ENCODE measurements at places on chromosomes 12 and 14.
A peak's percentile ranks its signal among the peaks of the same experiment; 100 is the strongest.

DNA sequence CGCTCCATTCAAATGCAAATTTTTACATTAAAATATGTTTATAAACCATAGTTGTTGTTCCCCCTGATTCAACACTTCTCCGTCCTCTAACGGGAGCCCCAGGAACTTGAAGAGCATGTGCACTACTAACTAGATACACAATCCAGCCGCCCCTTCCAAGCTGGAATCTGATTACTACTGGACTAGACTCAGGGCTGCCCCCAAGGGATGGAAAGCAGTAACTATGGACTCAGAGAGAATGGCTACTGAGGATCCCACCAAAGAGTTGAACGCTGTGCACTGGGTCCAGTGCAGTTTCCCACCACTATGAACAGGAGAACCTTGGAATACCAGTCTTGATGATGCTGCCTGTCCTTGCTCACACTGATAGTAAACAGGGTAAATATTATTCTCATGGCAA is 48.6 kb upstream of the PCNX1 start:
- no peak for DNase-seq

DNA sequence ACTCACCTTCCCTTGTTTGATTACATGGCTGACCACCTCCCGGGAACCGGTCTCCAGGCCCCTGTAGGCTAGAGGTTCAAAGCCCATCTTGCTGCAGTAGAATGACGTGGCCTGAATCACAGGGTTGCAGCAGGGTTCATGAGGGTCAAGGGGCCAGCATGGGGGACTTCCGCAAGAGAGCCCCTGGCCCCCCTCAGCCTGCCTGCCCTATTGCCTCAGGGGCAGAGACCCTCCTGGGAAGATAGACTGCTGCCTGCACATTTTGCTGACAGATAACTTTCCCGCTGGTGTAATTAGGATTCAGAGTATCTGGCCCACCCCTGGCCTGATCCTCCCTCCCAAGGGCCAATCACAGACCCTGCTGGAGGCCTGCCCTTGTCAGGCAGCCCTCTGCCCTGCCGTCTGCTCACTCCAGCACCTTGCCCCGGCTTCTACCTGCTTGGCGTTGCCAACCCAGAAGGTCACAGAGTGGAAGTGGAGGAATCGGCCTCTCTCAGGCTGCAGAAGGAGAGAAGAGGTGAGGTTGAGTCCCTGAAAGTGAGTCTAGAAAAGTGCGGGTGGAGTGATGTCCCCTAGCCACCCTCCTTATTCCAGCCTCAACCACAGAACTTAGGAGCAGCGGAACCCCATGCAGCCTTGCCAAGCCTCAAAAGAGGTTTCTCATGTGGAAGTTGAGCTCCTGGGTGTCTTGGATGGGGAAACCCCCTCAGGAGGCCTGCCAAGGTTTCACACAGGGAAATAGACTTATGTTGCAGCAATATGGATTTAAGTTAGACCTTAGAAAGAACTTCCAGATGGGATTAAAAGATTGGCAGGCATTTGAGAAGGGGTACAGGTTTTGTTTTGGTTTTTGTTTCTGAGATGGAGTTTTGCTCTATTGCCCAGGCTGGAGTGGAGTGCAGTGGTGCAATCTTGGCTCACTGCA is 1.1 kb downstream of the HPD start:
- no peak for DNase-seq

DNA sequence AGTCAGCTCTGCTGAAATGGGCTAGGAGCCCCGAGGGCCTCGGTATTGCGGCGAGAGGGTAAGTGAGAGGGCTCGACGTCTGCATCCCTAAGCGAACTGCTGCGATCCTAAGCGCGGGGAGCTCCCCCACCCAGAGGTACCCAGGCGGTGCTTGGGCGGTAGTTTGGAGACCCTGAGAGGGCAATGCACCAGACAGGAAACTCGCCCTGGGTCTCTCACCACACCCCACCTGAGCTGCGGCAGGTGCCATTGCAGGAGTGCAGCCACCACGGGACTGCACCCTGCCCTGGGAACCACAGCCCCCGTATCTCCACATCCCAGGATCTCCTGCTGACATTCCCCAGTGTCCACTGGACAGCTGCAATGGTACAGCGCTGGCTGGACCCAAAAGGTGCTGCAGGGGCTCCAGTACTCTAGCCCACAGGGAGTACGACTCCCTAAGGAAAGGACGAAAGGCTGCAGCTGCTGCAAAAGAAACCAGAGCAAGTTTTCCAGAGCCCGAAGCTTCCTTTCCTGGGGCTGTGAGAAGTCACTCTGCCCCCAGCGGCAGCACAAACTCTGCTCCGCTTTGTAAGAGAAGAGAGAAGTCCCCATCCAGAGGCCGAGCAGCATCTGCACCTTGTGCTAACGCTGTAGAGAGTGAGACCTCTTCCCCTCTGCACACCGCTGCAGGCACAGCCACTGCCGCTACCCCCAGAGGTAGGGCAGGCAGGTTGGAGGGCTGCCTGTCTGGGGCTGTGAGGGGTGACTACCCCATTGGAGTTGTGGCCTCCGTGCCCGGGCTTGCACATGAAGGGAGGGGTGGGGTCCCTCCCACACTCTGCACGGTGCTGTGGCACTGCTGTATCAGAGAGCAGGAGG is 31.1 kb upstream of the MON2 start:
- peak; percentile 56 for DNase-seq

GRCh38 chr12:66241061-66242043 is 52.3 kb downstream of the IRAK3 start:
- DNase-seq, result no peak

GRCh38 chr12:116604178-116604895 is 45.2 kb downstream of the MAP1LC3B2 start:
- DNase-seq, result no peak

GRCh38 chr14:24198814-24199524 is 3.7 kb upstream of the TM9SF1 start:
- DNase-seq, result no peak

- DNase-seq, result no peak
Measured at GRCh38 chr14:37870170-37870569, 274.7 kb downstream of the TTC6 start.

GRCh38 chr12:41212625-41213024 is 24.5 kb downstream of the PDZRN4 start:
- no peak for DNase-seq

GRCh38 chr14:37598747-37599506 is 3.5 kb downstream of the TTC6 start:
- no peak for DNase-seq

DNA sequence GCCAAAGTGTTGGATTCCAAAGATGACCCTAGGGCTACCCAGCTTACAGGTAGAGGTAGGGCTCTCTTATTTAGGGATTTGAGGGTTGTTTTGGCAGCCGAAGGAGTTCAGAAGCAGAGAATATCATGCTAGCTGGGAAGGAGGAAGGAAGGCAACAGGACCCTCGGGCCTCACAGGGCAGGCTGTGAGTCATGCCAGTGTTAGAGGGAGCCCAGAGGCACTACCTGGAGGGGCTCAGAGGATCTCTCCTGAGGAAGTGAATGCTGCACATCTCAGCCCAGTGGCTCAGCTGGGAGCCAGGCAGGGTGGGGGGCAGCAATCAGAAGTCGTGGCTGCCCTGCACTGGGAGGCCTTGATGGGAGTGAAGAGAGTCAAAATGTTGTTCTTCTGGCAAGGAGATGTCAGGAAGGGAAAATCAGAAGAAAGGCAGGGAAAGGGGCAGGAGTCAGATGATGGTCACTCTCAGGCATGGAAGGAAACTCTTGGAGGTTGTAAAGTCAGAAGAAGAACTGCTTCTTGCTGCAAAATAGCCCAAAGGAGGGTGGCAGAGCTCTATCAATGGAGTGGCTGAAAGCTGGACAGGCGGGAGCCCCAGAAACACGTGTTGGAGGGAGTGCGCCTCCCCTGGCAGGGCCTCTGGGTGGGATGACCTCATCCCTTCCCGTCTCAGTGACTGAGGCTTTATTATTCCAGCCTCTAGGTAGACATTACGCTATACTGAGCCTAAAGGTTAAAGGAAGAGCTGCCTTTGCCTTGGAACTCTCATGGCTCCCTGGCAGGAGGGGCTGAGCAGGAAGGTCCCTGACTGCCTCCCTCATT is 141.3 kb downstream of the SMOC1 start:
- no peak for DNase-seq

DNA sequence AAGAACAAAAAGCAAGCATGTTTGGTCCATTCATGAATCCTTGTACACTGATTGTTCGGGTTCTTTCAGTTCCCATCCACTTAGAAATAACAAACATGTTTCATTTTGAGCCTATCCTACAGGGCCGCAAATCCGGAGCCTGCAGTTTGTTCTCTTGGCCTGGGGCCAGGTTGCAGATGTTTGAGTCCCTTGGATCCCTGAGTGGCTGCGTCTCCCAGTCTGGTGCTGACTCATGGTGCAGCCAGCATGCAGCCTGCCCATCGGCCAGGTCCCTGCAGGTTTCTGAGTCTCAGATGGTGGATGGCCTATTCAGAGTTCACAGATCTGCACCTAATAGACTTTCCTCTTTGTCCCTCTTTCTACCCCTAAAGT is 1.9 kb upstream of the DYNC1H1 start:
- no peak for DNase-seq

DNA sequence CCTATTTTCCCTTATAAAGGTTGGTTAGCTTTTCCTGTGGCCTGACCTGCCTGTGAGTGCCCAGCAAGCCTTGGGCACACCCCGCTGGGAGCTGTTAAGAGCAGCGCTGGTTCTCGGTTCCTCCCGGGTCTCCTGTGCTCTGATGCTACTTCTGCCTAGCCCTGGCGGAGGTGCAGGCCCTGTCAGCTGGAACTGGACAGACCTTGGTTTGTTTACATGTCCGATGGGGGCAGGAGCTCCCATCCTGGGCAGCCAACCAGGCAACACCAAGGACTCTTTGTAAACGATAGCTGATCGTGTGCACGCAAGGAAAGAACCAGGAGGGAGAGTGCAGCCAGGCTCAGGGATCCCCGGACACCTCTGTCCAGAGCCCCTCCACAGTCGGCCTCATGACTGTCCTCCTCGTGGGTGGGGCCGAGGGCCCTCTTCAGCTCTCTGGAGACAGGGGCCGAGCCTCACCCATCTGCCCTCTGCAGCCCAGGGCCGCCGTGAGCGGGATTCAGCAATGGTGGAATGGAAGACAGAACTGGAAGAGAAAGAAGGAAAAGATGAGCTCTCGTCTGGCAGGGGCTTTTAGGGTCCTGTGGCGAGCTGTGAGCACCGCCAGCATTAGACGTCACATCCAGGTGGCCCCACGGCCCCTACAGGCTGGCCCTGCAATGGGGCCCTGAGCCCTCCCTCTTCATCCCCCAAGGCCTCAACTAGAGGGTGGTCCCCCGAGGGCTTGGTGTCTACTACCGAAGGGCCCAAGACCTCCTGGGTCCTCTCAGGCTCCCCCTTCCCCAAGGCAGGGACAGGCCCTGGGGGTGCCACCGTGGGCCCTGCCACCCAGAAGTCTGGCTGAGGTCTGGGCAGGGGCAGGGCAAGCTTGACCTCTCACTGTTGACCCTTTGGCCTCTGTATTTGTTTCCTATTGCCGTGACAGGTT is 12.3 kb downstream of the TNFAIP2 start:
- no peak for DNase-seq

All from activated CD4-positive, alpha-beta T cell treated with anti-CD3 and anti-CD28 coated beads for 48 hours (primary cell).